ENCODE measurements at places on chromosomes 6 and 20. TPM values are rescaled to one million over a fixed set of nuclear protein-coding genes. Genes with fewer than 3 reads are reported as not detected.

The HLA-DPA1 gene
- not detected for total RNA-seq

The PFDN6 gene
- 92.2 TPM for total RNA-seq

DNA sequence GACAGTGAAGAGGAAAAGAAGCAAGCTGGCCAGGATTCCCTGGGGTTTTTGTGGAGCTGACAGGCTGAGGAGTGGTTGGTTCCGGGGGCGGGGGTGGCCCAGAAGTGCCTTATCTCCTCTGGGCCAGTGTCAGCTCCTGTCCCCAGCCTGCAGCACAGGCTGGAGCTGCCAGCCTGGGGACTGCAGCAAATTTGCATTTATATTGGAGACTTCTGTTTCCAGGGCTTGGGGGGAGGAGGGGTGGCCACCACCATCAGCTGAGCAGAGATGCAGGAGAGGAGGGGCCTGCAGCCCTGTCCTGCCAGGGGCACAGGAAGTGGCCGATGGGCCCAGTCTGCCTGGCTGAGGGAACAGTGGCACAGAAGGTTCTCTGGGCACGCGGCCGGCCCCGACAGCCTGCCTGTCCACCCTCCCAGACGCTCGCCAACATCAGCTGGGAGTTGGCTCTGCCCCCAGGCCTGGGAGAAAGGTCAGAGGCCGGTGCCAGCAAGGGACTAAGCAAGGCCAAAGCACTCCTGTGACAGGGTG, 24.3 kb upstream of the SCRT2 start:
- peak; percentile 36 for ATAC-seq

DNA sequence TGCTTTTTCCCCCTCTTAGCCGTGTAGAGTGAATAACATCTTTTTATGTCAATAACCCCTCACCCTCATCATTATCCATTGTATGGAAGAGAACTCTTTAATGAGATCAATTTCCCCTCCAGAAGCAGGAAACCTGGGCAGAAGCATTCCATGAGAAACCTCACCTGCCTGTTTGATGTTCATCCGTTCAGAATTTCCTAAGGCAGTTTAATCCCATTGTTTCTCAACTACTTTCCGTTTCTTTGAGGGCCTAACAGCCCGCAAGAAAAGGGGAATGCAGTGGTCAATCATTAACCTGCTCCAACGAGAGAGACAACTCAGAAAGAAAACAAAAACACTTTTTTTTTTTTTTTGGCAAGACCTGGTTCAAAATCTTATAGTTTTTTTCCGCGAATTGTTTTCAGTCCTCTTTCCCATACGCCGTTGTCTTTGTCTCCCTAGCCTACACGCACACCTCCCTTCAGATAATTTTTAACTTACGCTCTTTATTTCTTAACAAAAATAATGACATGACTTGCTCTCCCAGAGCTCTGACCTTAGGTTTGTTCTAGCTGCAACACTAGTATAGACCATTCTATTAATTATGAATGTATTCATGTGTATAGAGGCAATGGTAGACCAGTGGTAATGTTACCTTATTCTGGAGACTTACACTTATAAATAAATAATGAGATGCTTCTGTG, 25.6 kb upstream of the ID4 start:
- ATAC-seq = no peak

DNA sequence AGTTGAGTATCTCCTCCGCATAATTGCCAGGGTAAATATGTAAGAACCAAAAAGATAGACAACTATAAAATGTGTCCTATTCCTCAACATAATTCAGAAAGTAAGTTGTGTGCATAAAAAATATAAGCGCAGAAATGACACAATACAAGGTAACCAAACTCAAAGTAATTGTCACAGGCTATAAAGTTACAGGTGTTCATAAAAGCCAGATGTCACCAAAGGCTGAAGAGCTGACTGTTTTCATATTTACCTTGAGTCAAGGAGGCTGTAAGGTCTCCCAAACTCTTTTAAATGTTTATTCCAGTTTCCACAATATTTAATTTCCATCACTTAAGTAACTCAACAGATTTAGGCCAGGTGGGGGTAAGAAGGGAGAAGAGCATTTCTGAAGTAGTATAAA, 192.2 kb upstream of the MARCKS start:
- no peak for ATAC-seq

DNA sequence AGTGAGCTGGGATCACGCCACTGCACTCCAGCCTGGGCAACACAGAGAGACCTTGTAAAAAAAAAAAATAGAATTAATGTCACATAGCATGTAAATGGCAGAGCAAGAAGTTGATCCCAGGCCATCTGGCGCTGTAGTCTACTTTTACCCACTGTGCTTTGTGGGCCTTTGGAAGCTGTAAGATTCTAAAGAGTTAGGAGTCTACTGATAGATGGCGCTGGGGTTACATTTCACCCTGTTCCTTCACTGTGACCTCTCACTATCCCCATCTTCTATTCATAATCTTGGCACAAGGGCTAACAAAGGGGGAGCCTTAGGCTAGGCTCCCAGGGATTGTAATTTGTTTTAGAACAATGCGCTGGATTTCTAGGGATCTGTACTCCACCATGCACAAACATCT, 24.4 kb downstream of the SIRPD start:
- ATAC-seq = no peak

GRCh38 chr6:148438632-148439031, 96.0 kb downstream of the SASH1 start:
- ATAC-seq = no peak

All from motor neuron (in vitro differentiated cells).